ENCODE measurements at places on chromosomes 7 and 10.

- DNase-seq = no peak
Measured at GRCh38 chr10:76301950-76302349, 870.5 kb downstream of the LRMDA start.

DNA sequence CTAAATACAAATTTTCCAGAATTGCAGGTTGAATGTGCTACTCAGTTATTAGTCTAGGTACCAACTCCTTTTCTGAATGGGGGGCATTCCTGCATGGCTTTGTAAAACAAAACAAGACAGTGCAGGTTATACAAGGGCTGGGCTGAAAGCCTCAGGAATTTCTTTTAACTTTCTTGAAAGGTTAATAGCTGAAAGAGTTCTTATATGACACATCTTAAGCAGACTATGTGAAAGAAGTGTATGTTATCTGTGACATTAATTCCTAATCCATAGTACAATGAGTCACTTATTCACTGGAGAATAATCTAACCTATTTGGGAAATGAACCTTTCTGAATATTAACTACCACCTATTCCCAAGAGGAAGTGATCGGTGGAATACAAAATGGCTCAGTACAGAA is 115.6 kb upstream of the FAM133B start:
- DNase-seq = no peak

GRCh38 chr7:54543051-54543488 is 895 bp downstream of the VSTM2A start:
- DNase-seq = no peak

- DNase-seq = no peak
Measured at GRCh38 chr7:130982651-130983050, 248.6 kb upstream of the KLF14 start.

- DNase-seq = peak; percentile 51
Measured at GRCh38 chr7:135147899-135148721, at the start of gene TMEM140. Gene TMEM140 (plus strand): TSS chr7:135148072. CDS start chr7:135164442, 16,370 bp downstream.

DNA sequence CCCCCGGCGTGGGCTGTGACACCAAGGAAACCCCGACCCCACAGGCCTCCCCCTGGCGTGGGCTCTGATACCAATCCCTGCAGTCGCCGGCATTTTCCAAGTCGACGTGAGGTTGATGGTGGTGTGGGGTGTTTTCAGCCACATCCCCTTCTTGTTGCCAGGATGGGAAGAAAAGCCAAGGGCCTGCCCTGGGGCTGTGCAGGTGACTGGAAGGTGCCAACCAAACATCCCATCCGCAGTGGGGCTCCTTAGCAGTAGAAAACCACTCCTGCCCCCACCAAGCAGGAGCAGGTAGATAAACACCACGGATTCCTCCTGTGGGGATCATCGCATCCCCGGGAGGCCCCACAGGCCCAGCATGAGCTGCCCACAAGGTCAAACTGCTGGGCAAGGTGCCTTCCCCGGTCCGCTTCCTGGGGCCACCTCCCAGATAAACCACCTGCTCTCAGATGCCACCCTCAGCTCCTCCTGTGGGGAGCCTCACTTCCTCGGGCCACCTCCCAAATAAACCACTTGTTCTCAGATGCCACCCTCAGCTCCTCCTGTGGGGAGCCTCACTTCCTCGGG is 88.5 kb upstream of the DIP2C start:
- no peak for DNase-seq

GRCh38 chr10:77553311-77553710 is 84.3 kb downstream of the KCNMA1 start:
- DNase-seq = no peak

GRCh38 chr7:18511351-18512140 is 16.0 kb downstream of the HDAC9 start:
- DNase-seq = no peak

DNA sequence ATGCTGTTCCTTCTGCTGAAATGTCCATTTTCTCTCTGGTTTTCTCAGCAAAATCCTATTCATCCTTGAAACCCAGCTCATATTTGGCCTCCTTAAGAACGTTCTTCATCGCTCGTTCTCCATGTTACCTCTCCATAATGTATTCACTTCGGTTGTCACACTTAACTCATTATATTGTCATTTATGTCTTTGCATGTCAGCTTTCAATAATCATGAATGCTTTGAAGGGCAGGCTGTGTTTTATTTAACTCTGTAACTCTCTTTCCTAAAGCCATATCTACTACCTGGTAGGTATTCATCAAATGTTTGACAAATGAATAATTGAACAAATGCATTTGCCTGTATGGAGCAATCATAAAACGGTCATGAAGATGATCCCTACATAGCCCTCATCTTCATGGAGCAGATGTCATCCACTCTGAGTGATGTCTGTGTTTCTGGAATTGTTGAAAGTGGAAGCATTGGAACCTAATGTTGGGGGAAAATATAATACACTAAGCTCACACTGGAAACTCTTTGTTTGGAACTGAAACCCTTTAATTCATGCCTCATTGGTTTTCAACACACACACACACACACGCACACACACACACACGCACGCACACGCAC is 303.4 kb downstream of the PLXNA4 start:
- no peak for DNase-seq

GRCh38 chr7:7962851-7963250 is 5.7 kb upstream of the GLCCI1 start:
- no peak for DNase-seq

DNA sequence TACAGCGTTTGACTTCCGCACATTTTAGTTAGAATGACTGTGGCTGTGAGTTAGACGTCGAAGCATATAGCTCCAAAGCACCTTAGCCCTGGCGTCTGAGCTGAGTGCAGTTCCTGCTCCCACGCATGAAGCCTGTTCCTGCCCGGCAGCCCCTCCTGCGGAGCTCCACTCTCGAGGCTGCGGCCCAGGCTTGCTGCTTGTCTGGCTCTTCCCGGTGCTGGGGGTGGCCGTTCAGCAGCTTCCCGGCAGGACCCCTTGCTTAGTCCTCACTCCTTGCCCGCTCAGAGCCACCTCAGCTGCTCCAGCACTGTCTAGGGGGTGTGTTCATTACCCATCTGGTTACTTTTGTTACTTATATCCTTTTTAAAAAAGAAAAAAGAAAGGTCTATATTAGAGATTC is 88.1 kb upstream of the DNAJB6 start:
- DNase-seq = no peak

- no peak for DNase-seq
Measured at GRCh38 chr10:50504389-50504788, 119.4 kb downstream of the SGMS1 start.

DNA sequence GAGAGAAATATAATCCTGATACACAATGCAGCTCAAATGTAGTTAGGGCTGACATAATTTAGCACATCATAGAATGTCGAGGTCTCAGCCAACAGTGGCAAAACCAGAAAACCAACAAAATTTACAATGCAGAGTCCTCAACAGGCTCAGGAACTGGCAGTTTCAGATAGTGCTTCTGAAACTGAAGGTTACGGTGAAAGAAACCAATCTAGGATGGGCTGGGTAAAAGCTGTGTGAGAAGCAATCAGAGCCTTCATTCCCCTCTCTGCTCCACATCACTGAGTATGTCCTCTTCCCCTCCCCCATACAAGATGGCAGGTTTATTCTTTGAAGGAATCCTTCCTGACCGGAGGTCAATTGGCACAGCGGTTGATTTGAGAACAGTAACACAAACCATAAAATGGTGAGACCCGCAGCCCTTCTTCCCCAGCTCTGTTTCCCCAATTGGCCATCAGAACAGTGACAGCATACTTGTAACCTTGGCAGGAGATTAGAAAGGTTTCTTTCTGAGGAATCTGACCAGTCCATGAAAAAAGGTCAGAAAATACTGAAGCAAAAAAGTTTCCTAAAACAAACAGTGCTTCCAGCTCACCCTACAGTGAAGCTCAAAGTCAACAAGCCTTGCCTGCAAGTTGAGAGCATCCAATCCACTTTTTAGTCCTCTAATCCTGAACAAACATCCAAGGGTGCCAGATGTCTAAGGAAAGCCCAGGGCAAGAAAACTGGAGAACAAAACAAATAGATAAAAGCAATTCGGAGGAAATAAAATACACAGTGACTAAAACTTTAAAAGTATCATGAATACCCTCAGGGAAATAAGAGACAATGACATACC is 53.9 kb upstream of the IL6 start:
- no peak for DNase-seq

GRCh38 chr10:7184660-7185366 is 226.0 kb downstream of the SFMBT2 start:
- DNase-seq = no peak

DNA sequence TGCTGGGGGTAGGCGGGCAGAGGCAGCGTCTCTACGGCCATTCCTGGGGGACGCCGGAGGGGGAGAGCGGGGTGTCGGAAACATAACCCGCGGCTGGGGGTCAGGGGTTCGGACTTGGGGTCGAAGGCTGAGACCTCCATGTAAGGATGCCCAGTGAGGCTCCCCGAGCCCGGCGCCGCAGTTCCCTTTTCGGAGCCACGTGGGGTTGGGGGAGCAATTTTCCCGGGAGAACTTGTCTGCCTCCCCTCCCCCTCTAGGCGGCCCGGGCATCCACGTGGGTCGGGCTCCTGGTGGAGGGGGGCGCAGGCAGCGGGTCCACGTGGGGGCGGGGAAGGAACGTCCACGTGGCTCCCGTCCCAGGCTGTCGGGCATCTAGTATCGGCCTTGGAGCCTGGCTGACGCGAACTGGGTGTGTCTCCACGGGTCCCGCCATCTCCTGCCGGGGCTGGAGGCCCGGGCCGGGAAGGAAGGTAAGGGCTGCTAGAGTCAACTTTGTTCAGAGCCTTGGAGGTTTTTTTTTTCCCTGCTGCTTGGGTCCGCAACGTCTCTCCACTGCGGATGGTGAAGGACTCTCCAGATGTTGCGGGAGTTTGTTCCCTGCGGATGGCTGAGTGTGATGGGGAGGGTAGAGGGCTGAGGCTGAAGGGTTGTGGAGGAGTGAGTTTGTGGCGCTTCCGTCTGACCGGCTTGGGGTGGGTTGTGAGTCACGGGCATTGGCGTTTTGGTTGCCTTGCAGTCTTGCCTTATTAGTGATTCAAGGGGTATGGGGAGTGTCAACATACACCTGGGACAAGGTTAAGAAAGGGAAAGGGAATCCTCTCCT is 744 bp downstream of the PPRC1 start:
- peak; percentile 63 for DNase-seq

Data from activated T-cell treated with anti-CD3 and anti-CD28 coated beads for 4 hours (primary cell).